ENCODE measurements at places on chromosomes 13 and 19.

GRCh38 chr13:73248711-73249580 lies 190.1 kb downstream of the KLF5 start:
- no peak for DNase-seq

DNA sequence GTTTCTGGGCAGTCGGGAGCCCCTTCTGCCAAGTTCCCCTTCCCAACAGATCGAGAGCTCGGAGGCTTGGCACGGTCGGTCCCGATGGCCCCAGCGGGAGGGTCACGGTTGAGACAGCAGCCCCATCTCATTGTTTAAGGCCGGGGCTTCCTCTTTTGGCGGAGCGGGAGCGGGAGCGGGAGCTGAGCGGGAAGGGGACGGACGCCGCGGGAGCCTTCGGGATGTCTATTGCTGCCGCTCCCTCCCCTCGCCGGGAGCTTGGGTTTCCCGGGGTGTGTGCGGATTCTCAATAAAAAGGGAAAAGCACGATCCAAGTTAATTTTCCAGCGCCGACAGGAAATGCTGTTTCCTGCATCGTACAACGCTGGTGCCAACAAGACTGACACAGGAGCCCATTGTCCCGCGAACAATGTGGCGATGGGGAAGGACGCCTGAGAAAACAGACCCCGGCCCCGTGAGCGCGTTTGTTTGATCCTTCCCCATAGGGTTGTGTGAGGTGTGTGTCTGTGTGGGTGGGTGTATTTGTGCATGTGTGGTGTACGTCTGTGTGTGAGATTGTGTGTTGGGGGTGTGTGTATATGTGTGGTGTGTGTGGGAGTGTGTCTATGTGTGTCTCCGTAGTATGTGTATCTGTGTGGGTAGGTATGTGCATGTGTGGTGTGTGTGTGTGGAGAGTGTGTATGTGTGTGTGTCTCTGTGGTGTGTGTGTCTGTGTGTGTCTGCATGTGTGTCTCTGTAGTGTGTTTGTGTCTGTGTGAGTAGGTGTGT lies 36.3 kb upstream of the FLT1 start:
- peak; percentile 64 for DNase-seq

GRCh38 chr19:3411636-3412035 lies 45.3 kb downstream of the NFIC start:
- DNase-seq, result no peak

DNA sequence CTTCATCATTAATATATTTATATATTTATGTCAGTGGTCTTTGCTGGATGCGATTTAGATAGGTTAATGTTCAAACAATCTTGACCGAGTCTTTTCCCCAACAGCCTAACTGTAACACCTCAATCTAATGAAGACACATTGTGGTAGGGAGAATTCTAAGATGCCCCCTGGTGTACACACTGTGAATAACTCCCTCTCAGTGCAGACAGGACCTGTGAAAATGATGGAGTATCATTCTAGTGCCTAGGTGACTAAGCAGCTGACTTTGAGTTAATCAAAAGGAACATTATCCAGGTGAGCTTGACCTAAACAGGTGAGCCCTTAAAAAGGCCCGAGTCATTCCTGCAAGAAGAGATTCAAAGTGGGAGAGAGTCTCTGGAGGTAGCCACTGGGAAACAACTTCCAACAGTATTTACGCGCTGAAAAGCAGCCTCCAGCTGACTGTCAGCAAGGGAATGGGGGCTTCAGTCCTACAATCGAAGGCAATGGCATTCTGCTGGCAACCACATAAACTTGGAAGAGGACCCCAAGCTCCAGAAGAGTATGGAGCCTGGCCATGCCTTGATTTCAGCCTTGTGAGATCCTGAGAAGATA lies 28.0 kb upstream of the KBTBD7 start:
- DNase-seq, result peak; percentile 58

- peak; percentile 75 for DNase-seq
These were observed 56.4 kb downstream of the ZDHHC20 start for GRCh38 chr13:21402586-21403307.

DNA sequence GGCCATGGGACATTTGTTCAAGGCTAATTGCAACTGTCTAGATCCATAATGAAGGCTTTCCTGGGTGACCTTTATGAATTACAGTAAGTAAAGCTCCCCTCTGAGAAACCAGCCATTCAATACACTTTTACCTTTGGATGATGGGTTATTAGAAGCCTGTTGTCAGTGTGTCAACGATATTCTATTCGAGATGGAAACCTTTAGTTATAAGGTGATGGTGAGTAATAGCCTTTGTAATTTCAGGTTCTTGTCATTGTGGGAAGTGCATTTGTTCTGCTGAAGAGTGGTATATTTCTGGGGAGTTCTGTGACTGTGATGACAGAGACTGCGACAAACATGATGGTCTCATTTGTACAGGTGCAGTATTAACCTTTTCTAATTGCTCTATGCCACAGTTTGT lies 261.7 kb downstream of the ITGBL1 start:
- no peak for DNase-seq

DNA sequence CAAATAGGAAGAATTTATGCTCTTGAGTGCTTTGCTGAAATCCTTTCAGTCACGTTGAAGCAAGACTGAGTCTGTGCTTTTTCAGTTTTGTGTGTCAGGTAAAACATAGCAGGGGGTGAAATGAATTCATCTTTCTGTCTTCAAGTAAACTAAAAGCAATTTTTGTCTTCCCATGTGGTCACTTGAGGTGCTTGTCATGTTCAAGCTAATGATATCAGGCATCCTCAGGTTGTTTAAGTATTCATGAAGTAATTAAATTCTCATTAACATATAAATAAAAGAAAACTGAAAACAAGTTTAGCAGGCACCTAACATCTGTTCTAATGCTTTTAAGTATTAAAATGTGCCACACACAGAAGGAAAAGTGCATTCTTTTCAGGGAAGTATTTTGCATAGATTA lies 2701.3 kb downstream of the PCDH9 start:
- DNase-seq, result no peak

DNA sequence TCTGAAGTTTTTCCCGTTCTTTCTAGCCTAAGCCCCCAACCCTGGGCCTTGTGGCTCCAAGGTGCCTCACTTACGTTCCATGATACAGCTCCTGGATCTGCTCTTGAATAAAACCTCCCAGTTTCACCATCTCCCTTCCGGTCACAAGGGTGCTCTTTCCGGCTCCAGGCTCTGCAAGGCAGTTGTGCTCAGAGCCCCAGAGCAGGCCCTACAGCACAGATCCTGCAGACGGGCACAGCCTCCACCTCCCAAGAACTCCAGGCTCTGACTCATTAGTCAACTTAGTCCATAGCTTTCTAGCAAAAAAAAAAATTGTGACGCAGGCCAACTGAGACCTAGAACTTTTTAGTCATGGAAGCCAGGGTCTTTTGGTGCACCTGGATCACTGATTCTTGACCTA lies 33.9 kb upstream of the SLC7A10 start:
- DNase-seq, result peak; percentile 28

GRCh38 chr19:57872450-57872849 lies 16.4 kb downstream of the ZNF814 start:
- DNase-seq, result peak; percentile 14

GRCh38 chr19:35037716-35038622 lies 3.6 kb upstream of the HPN start:
- DNase-seq, result no peak

- no peak for DNase-seq
These were observed 148.8 kb downstream of the FLT1 start for GRCh38 chr13:28346154-28346553.

DNA sequence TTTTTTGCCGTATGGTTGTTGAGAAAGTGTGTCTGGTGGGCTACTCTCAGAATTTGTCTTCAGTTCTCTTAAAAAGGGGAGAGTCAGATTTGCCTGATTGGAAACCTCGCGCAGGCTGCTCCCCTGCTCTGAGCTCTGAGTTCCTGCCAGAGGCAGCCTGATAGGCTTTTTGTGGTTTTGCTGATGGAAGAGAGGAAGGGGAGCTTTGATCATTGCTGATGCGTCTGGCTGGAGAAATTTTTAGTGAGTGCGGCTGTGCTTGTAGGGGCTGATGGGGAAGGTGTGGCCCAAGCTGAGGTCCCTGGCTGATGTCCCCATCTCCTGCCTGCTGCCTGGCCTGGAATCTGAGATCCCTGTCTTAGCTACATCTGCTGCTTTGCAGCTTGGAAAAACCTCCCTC lies 2.8 kb downstream of the CHST8 start:
- DNase-seq, result no peak

DNA sequence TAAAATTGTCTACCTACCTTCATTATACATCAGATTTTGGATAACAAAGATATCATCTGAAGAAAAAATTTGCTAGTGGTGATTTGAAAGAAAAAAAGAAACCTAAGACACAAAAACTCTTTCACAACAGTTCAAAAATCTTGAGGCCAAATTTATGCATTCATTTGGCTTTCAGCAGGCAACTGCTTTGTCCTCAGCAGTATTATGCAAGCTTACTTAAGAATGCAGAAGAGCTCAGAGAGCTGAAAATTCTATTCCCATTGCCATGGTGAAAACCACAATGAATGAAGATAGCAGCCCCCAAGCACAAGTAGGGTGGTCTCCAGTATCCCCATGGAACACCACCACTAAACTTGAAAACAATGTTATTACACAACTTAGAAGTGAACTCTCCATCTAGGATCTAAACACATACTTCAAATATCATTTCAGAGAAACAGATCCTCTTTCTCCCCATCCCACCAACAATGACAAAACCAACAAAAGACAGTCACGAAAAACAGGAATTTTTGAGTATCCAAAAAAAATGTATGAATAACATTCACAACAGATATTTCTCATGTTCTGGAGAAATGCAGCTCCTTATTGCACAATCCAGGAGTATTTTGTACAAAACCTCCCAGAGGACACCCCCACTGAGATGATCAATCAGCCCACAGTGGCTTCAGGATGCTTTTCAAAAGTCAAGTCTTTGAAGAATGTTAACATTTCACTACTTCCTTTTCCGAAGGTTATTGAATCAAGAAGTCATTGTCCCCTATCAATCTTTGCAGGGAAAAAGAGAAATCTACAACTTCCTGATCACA lies 192.7 kb downstream of the LHFPL6 start:
- DNase-seq, result peak; percentile 76

DNA sequence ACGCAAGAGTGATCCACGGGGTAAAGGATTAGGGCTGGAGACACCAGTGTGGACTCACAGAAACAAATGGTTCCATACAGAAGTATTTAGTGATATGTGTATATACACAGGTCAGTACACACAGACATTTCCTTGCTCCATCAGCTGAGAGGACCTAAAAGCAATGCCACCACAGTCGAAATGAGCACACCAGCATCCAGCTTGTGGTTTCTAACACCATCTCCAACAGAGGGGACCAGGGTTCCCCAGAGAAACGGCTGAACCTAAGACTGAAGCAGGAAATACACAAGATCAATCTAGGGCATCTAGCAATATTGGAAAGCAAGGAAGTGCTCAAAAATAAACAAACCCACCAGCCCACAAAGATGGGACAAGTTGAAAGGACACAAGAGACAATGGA lies 7.6 kb downstream of the GGACT start:
- no peak for DNase-seq

DNA sequence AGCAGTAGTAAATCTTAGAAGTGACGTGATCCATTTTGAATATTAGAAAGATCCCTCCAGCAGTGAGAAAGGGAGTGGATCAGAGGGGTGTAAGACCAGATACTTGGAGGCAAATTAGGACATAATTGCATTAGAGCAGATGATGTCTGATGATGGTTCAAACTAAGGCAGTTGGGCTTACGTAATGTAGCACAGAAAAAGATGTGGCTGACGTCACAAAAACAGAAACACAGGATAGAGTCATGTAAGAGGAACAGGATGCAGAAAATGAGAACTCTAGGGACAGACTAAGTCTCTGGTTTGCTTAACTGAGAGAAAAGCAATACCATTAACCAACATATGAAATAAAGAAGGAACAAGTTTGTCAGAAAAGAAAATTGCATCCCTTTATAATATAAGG lies 392.5 kb upstream of the DACH1 start:
- DNase-seq, result no peak

- no peak for DNase-seq
These were observed 15.5 kb downstream of the SERP2 start for GRCh38 chr13:44389060-44389666.

GRCh38 chr13:37039896-37040295 lies 19.6 kb downstream of the SUPT20H start:
- DNase-seq, result no peak

DNA sequence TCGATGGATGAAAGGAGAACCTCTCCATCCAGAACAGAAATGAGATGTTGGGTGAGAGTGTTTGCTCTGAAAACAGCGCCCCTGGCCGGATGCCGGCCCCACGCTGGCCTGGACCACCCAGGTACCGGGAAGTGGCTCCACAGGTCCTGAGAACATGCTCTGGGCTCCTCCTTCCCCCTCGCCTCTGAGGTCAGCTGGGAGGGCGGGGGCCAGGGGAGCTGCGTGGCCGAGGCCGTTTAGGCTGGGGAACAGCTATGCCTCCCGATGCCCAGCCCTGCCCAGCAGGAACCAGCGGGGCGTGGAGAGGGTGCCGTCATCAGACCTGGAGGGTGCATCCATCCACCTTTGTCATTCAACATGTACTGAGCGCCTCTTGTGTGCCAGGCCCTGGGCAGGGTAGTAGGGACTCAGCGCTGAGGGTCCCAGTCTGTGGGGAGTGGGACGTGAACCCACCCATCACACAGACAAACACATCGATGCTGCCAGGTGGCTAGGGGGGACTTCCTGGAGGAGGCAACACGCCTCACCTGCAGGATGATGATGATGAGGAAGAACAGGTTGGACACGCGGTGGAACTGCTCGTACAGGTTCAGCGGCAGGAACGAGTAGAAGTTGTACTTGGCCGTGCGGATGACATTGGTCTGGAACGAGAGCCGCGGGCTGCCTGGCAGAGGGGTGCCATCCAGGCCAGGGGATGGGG lies 4.2 kb downstream of the ATP8B3 start:
- DNase-seq, result no peak

DNA sequence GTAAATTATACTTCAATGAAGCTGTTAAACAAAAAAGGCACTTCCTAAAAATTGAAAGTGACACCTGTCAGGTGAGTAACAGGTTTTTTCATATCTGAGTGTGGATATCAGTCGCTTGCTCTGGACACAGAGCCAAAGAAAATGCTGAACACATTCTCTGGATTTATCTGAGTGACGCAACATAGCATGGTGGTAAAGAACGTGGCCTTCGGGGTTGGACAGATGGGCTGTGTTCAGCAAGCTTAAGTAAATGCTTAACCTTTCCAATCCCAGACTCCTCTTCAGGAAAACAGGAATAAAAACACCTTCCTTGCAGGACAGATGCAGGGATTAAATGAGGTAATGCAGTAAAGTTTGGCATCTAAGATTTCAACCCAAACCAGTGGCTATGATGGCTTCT lies 132.0 kb downstream of the FOXO1 start:
- no peak for DNase-seq

GRCh38 chr19:46495786-46496099 lies at the start of gene PNMA8B:
Gene PNMA8B, minus strand, starts transcription at chr19:46495867. Its CDS starts 402 bp downstream, at chr19:46495465.
- DNase-seq, result peak; percentile 35

GRCh38 chr13:113775451-113776145 lies 16.6 kb downstream of the TMEM255B start:
- no peak for DNase-seq

All from GM23248 (cell line).